SJSA1 (cell line): ENCODE measurements at places on chromosomes 11 and 22. TPM values are rescaled to one million over a fixed set of nuclear protein-coding genes. Genes with fewer than 3 reads are reported as not detected.

DNA sequence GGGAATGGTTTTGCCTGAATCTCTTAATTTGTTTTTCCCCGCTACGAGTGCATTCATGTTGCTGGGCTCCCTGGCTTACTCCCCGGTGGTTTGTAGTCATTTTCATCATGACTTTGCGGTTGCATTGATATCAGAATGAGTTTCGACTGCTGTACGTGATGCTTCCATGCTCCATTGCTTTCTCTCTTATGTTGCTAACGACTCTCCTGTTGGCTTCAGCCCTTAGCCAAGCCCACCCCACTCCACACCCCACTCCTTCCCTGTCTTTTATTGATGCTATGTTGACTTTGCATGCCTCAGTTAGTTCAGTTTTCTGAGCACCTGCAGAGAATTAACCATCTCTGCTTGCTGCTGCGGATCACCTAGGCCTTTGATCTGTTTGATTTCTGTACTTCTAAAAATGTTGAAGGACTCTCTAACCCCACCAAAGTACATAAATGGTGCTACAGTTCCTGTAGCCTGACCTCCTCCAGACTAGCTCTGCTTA is 65.3 kb downstream of the ARFGAP2 start:
- DNase-seq = no peak

GRCh38 chr22:44326491-44326885 is 13.7 kb upstream of the SHISAL1 start:
- DNase-seq = no peak

GRCh38 chr22:20783844-20784723 is 10.2 kb downstream of the SERPIND1 start:
- DNase-seq = no peak

Gene TMEM134
- 61.1 and 105 TPM in 2 replicates for total RNA-seq

DNA sequence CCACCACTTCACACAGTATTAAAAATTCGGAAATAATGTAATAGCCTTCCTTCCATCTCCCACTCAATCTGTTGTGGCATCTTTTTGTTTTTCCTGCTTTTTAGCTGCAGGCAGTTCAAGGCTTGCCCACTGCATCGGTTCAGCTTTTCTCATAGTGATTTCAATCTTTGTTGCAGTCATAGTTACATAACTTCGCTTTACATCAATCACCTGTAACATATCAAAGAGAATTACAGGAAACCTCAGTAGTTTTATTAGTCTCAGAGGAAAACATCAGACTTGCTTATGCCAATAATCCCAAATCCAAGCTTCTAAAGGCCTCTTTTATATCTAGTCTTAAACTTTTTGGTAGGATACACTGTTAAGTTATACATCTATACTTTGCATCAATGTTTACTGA is 20.5 kb downstream of the CHORDC1 start:
- DNase-seq = no peak

Gene HEPN1
- not detected in 2 replicates for total RNA-seq

DNA sequence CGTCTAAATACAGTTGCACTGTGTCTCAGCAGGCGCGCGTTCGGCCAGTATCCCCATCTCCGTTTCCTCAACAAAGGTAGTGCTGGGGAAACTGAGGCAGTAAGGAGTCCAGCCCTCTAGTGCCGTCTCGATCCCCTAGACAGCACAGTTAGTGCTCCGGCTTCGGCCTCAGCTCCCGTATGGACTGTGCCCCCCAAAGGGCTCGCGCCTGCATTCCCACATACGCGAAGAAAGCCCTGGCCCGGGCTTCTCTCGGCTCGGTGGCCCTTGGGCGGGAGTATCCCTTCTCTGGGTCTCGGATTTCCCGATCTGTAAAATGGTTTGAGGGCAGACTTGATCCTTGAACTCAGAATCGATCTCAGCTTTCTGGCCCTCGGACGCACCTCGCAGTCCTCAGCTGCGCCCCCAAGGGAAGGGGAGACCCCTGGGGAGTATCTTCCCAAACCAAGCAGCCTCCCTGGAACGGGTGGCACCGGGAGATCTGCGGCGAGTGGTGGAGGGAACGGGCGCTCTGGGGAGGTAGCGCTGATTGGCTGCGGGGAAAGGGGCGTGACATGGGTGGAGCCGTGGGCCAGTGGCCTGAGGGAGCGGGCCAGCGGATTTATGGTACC is 759 bp upstream of the PEX16 start:
- DNase-seq = peak; percentile 88

- DNase-seq = no peak
Measured at GRCh38 chr11:79042824-79043223, 398.0 kb downstream of the TENM4 start.

DNA sequence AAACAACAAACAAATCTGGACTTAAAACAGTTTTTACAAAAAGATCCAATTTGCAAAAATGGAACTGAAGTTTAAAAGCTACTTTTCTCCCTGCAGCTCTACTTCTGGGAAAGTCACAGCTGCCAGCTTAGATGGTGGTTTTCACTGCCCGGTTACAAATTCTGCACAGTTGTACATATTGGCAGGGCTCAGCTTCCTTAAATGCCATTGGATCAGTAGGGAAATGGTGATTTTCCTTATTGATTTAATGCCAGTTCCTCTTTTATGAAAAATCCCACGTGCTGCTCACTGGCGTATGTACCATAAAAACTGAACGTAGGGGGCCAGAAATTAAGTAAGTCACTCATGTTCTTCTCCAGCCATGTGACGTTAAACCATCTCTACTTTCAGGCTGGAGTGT is 22.8 kb downstream of the GRAP2 start:
- DNase-seq = no peak

DNA sequence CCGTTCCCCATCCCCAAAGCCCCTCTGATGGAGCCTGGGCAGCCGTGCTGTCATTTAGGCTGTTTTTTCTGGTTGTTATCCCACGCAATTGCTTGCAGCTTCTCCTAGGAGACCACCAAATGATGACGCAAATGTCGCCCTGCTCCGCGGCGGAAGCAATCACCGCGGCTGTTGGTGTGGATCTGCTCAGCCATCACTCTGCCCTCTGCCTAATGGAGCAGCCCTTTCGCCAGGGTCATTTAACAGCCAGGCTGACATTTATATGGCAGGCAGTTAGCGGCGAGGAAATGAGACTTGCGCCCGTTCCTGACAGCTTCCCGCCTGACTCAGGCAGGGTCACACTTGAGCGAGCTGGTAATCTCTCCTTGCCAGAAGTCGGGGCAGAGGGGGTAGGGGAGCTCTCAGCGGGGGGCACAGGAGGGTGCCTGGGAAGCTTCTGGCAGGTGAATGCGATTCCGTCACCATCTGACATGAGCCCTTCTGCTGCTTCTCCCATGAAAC is 97.9 kb upstream of the RTL6 start:
- DNase-seq = no peak

Gene HINFP
- total RNA-seq = 3.1 and 6.7 TPM in 2 replicates

Gene RTN4RL2
- total RNA-seq = not detected in 2 replicates

- peak; percentile 58 for DNase-seq
Measured at GRCh38 chr22:44311855-44312170, 938 bp downstream of the SHISAL1 start.

DNA sequence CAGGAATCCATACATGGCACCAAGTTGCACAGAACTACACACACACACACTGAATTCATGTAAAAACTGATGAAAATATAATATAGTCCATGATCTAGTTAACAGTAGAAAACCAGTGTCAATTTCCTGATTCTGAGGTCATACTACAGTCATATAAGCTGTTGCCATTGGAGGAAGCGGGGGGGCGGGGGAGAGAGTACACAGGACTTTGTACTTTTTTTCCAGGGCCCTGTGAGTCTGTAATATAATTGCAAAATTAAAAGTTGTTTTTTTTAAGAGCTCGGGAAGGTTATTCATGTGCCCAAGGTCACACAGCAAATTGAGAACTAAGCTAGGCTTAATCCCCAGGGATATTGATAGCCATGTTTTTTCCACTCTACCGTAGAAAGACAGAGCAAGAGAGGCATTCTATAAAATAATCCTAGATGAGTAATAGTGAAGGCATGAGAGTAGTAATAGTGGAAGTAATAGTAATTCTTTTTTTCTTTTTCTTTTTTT is 312.3 kb downstream of the MN1 start:
- peak; percentile 71 for DNase-seq

- no peak for DNase-seq
Measured at GRCh38 chr11:56188602-56189001, 12.2 kb downstream of the OR5J2 start.

GRCh38 chr11:92580908-92581307 is 356.3 kb downstream of the FAT3 start:
- DNase-seq = no peak

DNA sequence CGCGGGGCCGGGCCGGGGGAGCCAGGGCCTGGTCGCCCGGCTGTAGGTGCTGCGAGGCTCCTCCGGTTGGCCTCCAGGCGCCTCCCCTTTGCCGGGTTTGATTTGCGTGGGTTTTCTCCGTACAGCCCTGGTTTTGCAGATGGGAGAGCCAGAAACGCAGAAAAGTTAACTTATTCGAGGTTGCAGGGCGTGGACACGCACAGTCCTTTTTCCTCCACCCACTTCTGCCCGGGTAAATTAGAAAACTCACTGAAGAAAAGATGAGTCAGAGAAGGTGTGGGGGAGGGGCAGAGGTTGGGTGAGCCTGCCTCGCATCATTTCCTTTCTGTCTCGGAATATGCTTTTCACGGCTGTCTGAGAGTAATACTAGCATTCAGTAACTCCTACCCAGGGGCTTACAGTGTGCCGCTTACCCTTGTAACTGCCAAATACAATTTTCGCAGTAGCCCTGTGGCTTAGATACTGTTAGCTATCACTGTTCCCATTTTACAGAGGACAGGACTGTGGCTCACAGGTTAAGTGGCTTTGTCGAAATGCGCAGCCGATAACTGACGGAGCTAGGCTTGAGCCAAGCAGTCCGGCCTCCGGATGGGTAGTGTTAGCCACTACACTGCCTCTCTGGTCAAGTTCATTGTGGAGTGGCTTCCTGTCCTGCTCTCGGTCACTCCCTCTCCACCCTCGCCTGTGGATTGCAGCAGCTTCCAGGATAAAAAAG is 812 bp downstream of the FADD start:
- peak; percentile 99 for DNase-seq

GRCh38 chr22:39155421-39155820 is 2.9 kb upstream of the CBX7 start:
- no peak for DNase-seq

Gene CEP126
- total RNA-seq = 0.21 and 0.28 TPM in 2 replicates

GRCh38 chr11:1970956-1971355 is 23.8 kb downstream of the MRPL23 start:
- no peak for DNase-seq

Gene SEPTIN5
- 8.8 and 13.3 TPM in 2 replicates for total RNA-seq

Gene POLD3
- 11.2 and 12.7 TPM in 2 replicates for total RNA-seq

DNA sequence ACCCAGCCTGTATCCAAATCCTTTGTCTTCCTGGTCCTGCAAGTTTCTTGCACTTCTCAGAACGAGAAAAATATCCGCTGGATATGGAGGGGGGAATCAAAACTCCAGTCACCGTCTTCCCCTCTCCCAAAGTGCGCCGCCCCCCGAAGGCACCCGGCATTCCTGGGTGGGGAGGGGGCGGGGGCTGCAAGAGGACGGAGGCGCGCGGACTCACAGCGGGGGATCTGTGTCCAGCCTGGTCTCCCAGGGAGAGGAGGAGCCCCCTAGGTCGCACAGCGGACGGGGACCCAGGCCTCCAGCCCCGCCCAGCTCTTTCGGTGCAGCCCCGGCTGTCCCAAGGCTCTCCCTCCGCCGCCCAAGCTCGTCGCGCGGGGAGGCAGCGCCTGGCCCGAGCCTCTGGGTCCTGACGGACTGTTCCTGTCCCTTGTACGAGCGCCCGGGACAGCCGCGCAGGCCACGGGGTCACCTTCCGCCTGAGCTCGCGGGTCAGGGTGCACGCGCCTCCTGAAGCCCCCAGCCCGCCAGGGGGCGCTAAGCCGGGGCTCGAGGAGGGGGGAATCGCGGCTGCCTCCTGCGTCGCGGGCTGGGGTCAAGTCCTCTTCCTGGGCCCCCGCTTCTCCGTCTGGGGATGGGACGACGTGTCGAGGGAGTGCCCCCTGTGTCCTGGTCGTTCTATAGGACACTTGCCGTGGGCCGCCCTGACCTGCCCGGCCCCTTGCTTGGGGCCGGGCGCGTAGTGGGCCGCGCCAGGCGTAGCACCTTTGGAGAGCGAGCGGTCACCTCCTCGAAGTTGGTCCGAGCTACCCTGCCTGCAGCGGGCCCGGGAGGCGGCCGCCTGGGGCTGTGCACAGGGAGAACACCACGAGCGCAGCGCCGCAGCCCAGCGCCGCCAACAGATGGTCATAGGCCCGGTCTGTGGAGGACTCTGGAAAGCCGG is 2.4 kb upstream of the WNT11 start:
- no peak for DNase-seq

Gene VPREB1
- total RNA-seq = not detected in 2 replicates

DNA sequence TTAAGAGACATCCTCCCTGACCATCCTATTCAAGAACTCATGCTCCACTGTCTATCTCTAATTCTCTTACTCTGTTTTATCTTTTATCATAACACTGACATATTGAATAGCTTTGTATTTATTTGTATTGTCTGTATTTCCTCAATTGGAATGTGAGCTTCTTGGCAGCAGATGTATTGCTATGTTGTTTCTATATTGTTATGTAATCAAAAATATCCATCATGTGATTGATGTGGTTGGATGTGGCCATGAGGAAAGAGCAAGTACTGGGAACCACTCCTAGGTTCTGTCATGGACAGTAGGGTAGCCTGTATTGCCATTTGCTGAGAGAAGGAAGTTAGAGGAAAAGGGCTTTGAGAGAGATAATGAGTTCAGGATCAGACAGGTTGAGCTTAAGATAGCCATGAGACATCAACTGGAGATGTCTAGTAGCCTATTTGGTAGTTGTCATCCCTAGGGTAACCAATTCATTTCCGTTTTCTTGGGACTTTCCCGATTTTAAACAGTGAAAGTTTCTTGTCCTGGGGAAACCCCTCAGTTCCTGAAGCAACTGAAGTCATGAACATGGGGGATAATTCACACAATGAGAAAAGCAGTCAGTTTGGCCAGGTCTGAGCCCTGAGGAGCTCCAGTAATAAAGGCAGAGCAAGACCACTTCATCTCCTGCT is 404.5 kb downstream of the INSC start:
- no peak for DNase-seq

Gene APOA5
- not detected in 2 replicates for total RNA-seq

DNA sequence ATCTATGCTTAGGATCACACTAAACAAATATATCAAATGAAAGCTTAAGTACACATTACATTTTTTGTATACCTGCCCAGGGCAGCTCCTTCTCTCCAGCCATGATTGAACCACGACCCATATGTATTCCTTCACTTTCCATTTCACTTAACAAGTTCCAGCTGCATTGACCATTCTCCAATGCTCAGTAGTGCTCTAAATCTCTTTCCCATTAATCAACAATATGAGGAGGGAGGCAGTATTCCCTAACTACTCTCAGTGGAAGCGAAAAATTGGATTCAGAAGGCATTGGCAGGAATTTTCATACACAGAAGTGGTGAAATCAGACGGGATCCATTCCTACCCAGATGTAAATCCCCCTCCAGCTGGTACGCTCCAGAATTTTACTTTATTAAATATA is 372.0 kb upstream of the LUZP2 start:
- DNase-seq = no peak
